ENCODE measurements at places on chromosomes 16 and 17.

DNA sequence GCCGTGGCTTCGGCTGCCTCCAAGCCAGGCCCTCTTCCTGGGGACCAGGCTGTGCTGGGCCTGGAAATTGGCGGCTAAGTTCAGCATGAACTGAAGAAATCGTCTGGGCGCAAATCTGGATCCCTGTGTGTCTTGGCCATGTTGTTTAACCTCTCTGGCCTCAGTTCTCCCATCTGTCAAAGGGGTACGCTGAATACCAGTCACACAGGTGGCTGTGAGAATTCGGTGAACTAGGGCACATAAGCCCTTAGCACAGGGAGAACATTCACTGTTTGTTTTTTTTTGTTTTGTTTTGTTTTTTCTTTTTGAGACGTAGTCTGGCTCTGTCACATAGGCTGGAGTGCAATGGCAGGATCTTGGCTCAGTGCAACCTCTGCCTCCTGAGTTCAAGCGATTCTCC lies 19.0 kb downstream of the LASP1 start:
- DNase-seq = no peak

- DNase-seq = peak; percentile 75
These were observed 181.2 kb upstream of the AXIN2 start for GRCh38 chr17:65742403-65743307.

GRCh38 chr17:21301593-21302550 lies 17.4 kb downstream of the MAP2K3 start:
- no peak for DNase-seq

DNA sequence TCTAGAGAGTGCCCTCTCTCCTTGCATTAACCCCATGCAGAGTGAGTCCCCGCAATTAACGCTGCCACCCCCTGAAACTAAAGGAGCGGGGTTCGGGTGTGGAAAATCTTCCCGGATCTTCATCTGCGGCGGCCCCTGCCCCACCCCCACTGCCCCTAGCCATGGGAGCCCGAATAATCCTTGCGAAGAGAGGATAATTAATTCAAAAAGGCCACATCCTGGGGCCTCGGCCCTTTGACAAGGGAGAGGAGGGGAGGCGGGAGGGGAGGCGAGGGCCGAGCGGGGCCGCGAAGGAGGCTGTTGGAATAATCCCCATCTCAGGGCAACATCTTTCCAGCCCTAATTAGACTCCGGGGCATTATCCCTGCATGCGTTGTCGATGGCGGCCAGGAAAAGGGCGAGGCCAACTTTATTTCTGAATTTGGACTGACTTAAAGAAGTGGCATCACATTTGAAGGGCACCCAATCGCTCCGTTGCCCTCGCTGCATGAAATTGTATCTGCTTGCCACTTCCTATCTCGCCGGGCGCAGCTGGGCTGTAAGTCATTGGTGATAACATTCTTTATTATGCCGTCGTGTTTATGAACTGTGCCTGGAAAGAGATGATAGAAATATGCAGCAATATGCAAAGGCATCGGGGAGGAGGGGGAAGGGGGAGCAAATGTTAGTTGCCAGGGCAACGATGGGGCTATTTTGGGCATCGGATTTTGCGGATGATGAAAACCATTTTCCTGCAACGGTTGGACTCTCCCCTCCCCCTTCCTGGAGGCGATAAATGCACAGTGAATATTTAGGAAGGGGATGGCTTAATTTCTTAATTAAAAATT lies 387.1 kb upstream of the TNRC6C start:
- DNase-seq = no peak

- DNase-seq = peak; percentile 64
These were observed 6.1 kb upstream of the SERPINF2 start for GRCh38 chr17:1736348-1737281.

GRCh38 chr16:87570938-87571867 lies 31.1 kb upstream of the JPH3 start:
- no peak for DNase-seq

DNA sequence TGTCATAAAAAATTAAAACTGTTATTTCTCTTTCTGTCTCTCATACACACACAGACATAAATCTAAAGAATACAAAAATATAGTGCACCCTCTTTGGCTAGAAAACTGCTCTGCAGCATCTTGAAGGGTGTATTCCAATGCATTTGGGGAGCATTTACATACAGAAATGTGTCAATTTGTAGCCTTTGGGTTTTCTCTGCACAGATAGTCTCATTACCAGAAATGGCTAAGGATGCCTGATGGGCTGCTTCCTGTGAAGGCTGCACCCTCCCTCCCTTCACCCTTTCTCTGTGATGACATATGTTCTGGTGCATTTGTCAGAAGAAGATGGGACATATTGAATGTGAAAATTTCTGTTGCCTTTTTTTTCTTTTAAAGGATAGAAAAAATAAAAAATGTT lies 1239.3 kb downstream of the CDH11 start:
- DNase-seq = no peak

DNA sequence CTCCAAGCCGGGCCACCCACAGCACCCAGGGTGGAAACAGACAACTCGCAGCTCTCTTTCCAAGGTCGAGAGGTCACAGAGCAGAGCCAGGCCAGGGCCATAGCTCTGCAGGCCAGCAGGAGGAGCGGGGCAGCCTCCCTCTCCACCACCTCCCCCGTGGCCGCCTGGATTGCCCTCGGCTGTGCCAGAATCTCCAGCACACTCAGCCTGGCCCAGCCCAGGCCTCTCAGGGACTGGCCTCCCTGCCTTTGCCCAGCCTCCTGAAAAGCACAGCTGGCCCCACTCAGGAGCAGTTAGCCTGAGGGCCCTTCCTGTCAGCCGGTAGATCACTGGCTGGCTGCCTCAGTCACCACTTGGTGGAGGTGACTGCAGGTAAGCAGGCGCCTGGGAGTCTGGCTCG lies 85.8 kb upstream of the SEC14L1 start:
- DNase-seq = no peak

- no peak for DNase-seq
These were observed 38.2 kb downstream of the USP32 start for GRCh38 chr17:60353773-60354172.

- no peak for DNase-seq
These were observed 207.1 kb upstream of the ZFHX3 start for GRCh38 chr16:73255031-73255430.

- DNase-seq = no peak
These were observed 153.6 kb downstream of the KATNIP start for GRCh38 chr16:27703545-27703944.

DNA sequence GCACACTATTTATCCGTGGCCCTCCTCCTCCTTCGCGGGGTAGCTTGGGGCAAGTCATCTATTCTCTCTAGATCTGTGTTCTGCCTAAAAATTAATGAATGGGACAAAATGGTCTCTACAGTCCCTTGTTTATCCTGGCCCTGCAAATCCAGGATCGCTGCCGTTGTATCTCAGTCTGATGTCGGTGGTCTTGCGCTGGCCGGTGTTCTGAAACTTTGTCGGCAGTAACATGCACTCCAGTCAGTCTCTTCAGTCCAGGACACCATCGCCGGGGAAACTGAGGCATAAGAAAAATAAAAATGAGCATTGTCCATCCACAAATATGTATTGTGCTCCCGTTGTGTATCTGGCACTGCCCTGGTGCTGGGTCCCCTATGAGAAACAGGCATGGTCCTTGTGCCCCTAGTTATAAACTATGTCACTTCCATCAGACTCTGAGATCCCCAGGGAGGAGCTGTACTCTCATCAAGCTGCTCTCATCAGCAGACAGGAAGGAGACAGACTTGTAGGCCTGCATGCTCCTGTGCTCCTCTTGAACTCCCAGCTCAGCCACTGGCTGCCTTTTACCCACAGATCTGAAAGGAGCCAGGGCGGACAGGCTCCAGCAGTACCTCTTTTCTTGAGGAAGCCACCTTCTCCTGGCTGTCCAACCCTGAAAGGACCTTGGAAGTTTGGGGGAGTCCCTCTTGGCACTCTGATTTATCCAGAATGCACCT lies 13.7 kb upstream of the CA4 start:
- no peak for DNase-seq

DNA sequence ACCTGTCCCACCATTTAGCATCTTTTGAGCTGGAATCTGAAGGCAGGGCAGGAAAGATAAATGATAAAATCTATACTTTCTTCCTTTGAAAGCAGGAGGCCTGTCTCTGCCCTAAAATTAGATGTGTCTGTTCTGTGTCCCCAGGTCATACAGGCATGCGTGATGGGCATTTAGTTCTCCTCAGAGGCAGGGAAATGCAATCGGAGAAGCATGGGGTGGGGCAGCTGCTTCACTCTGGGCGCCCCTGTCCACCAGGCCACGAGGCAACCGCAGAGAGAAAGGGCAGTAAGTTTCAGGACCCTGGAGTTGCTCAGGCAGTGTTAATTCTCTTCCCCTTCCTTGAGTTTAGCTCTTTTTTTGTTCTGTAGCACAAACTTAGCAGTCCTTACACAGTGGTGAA lies 25.1 kb downstream of the CLUAP1 start:
- DNase-seq = no peak

- DNase-seq = no peak
These were observed 96.2 kb downstream of the MYO1D start for GRCh38 chr17:32780721-32781120.

DNA sequence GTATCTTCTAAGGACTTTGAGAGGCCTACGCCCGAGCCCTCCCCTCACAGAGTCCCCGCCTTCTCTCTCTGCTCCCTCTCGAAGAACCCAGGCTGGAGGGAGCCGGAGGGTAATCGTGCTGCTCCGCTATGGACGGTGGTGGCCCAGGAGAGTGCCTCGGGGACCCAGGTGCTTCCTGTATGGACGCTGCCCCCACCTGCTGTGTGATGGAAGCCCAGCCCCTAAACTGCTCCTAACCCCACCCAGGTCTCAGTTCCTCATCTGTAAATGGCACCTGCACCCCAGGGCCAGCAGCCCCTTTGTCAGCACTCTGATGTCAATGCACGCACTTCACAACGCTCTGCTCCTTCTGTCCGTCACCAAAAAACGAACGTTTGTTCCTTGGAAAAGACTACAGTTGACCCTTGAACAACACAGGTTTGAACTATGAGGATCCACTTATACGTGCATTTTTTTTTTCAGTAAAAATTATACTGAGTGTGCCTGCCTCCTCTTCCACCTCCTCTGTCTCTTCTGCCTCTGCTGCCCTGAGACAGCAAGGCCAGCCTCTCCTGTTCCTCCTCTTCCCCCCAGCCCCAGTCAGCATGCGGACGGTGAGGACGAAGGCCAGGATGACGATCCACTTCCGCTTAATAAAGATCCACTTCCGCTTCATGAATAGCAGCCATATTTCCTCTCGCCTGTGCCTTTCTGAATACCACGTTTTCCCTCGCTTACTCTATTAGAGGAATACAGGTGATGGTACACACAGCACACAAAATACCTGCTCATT lies 118.3 kb downstream of the BANP start:
- DNase-seq = no peak

DNA sequence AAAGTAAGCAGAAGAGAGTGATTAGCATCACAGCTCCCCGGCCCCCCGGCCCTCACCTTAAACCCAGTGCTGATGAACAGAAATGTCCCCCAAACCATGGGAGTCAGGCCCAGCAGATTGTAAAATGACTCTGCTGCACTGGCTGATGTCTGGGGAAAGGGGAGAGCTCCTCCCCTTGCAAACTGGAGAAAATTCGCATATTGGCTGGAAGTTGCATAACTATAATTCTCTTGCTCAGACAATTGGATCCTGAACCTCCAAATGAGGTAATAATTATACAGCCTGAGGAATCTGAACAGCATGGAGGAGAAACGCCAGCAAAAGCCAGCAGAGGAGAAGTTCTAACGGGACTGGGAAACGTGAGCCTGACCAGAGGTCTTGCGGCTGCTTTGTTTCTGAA lies 109.7 kb downstream of the C16orf95 start:
- DNase-seq = peak; percentile 72

DNA sequence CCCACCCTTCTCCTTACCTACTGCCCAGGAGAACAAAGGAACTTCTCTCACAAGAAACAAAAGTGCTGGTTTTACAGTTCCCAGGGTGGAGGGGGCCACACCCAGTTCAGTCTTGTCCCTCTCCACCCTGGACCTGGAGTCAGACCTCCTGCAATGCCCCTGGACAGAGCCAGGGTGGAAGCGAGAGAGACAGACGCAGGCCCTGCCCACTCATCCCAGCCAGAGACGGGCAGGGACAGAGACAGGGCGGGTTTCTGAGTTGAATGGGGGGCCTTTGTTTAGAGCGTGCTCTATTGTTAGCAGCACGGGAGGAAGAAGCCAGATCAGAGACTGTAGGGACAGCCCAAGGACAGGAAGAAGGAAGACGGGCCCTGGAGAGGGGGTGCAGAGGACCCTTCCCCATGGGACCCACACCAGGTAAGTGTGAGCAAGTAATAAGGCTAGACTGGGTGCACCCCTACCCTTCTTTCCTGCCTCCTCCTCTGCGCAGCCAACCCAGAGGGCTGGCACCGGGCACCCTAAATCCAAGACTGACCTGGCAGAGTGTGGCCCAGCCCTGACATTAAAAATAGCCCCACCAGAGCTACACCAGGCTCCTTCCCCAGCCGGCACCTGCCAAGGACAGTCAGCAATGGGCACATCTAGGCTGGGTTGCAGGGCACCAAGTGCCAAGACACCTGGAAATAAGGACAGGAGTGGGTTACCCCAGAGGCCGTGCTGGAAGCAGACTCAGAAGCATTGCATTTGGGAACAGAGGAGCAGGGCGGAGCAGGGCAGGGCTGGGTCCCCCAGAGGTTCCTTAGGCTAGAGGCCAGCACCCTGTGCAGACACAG lies 10.9 kb downstream of the JUP start:
- DNase-seq = no peak

- no peak for DNase-seq
These were observed 5.9 kb upstream of the CCL22 start for GRCh38 chr16:57352636-57353047.

DNA sequence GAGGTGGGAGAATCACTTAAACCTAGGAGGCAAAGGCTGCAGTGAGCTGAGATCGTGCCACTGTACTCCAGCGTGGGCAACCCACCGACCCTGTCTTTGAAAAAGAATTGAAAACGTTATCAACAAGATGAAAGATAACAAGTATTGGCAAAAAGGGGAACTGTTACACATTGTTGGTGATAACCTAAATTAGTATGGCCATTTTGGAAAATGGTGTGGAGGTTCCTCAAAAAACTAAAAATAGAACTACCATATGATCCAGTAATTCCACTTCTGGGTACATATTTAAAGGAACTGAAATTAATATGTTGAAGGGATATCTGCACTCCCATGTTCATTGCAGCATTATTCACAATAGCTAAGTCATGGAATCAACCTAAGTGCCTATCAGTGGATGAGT lies 61.0 kb downstream of the ABHD15 start:
- DNase-seq = no peak

GRCh38 chr16:48605518-48606110 lies 4.4 kb downstream of the N4BP1 start:
- no peak for DNase-seq

Data from skeletal muscle cell (primary cell).